ENCODE measurements at places on chromosomes 5 and 9.
A peak's percentile ranks its signal among the peaks of the same experiment; 100 is the strongest.

DNA sequence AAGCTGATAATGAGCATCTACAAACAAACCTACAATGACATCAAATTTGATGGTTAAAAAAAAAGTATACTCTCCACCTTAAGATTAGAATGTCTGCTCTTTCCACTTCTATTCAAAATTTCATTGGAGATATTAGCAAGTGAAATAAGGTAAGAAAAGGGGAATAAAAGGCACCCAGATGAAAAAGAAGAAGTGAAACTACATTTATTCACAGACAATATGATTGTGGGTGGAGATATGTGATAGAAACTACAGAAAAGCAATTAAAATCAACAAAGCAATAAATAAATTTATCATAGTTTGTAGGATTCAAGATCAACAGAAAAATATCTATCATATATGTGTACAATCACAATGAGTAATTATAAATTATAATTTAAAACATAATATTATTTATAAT, 395.1 kb upstream of the CCNH start:
- no peak for DNase-seq

DNA sequence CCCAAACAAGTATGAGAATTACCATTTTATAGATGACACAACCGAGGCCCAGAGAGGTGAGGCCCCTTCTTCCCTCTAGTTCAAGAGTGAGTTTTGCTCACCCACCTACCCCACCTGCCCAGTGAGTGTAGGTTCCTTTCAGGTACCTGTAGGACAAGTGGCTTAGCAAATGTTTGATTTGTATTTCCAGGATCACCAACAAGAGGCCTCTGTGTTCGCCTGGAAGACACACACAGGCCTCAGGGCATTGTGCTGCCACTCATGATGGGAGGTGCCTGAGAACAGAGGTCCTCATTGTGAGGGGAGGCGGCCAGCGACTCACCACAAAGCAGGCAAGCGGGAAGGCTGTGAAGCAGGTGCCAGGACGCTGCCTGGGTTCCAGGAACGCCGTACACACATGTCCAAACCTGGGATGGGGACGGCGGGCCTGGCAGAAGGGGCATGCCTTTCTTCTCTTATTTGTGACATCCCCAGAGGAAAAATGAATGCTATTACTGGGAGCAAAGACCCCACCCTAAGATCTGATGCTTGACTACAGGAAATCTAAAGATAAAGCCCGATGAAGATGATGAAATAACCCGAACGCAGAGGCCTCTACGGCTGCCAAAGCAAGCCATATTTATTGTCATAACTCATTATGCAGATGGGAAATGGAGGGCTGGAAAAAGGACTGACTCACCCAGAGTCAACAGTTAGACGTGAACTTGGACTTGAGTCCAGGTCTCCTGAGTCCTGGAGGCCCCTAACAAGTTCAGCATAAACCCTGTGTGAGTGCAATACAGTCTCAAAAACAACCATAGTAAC, 60.2 kb upstream of the SLC25A51 start:
- DNase-seq = no peak

- DNase-seq = no peak
These were observed 32.4 kb downstream of the DDX31 start for GRCh38 chr9:132637351-132637750.

DNA sequence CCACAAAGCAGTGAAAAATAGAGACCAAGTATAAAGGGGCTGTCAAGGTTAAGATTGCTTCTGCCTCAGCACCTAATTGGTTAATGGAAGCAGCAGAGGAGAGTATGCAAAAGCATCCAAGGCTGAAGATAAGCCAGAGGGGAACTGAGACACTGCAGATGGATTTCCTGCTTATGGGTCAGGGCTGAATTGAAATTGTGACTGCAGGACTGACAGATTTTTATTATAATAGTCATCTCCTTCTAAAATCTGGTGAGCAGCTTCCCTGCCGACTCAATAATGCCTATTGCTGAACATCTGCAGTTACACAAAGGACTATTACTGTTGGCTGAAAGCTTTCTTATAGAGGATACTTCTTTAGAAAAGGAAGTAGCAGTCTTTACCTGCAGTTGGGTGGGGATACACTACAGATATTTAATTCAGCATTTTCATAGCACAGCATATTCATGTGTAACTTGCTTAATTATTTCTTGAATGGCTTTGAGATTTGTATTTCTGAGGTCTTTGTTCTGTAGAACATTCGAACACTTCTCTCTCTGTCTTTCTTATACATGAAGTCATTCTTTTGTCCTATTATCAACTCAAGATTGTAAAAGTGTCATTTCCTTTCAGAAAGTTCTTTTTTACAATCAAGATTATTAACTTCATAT, 363.0 kb upstream of the RIOK2 start:
- no peak for DNase-seq

DNA sequence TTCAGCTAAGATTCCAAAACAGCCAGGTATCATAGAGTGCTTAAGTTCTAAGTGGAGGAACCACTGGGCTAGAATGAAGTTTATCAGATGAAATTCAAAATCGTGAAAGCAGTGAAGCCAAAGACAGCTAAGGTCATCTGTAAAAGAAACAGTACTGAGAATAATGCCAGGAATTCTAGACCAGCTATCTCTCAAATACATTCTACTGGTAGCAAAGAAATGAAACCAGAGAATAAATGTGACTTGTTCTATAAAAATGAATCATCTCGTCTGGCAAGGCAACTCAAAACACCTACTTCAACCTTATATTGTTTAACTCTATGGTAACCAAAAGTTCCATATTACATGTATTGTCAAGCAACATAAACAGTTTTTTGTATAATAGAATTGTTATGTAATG, 51.3 kb upstream of the RGMB start:
- no peak for DNase-seq

GRCh38 chr9:5976674-5977397, 38.6 kb downstream of the RANBP6 start:
- no peak for DNase-seq

- DNase-seq = no peak
These were observed 174.5 kb upstream of the MAP3K1 start for GRCh38 chr5:56640763-56641406.

DNA sequence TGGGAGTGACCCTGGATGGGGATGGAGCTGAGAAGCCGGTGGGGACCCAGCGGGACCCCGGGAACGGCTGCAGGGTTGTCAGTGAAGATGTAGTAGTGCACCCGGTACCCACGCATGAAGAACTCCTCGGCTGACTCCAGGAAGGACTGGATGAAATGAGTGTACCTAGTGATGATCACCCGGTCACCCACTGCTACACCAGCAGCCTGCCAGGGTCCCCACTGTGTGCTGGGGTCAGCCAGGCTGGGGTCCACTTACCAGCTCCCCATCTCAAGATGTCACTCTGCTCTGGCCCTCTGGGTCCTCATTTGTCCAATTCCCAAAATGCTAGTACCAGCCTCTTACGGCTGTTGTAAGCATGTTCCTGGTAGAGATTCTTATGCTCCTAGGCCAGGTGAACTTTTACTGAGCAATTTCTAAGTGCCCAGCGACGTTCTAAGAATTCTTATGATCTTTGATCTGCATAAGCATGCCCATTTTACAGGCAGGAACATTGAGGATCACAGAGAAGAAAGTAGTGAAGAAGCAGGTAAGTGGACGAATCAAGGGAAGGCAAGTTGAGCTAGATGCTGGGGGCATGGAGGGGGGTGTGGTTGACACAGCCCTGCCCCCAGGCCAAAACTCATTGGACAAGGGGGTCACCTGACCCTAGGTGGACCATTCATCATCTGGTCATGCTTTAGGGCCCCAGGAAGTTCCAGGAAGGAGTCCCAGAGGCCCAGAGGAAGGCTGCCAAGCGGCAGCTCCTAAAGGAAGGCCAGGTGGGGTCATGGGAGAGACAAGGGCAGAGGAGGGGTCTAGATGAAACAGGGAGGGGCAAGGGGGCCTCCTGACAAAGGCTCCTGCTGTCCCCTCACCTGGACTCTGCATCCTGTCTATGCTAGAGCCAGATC, 9.4 kb downstream of the GBGT1 start:
- no peak for DNase-seq

- no peak for DNase-seq
These were observed 5.8 kb downstream of the C5orf22 start for GRCh38 chr5:31537851-31538250.

GRCh38 chr5:83837265-83837907, 116.7 kb upstream of the HAPLN1 start:
- no peak for DNase-seq

DNA sequence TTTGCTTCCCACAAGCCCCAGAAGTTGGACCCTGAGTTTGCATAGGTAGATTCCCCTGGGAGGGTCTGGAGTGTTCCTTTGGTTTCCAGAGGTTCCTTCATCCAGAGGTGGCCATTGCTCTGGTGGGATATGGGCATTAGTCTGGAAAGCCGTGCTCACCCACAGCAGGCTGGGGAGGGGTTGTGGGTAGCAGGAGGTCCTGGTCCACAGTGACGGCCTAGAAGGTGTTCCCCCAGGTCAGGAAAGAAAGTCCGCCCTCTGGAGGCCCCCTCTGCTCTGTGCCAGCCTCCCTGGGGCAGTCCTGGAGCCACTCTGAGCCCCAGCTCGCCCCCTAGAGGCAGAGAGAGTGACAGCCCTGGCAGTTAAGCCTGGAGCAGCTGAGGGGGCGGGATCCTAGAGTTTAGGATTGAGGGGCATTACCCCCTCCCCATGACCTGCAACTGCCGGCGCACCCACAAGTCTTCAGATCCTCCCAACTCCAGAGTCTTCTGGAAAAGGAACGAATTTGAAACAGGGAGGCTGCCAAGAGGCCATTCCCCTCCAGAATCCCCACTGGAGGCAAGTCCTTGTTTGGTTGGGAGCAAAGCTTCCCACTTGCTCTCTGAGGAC, 36.8 kb downstream of the NDST1 start:
- DNase-seq = peak; percentile 8

All from stimulated activated CD8-positive, alpha-beta memory T cell treated with anti-CD3 and anti-CD28 coated beads, Interleukin-15, amount 100 ng/mL, for 4 hours (primary cell).